Activated CD4-positive, alpha-beta T cell treated with anti-CD3 and anti-CD28 coated beads, Interleukin-2, amount 50 U/mL, for 24 hours (primary cell): ENCODE measurements at places on chromosomes 4 and X.

DNA sequence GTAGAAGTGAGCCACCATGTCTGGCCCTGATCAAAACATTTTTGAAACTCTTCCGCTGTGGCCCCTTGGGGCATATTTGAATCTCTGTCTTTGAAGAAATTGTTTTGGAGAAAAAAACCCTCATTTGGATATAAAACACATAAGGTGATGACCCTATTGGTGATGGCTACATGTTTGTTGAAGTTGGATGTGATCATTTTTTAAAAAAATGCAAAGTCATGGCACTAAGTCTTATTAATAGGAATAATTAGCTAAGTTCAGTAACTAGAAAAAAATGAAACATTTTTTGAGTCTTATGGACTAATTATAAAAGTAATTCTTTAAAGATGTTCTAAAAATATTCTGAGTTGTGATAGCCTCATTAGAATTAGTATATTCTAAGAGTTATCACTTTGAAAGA is 17.9 kb upstream of the BBS7 start:
- no peak for DNase-seq

DNA sequence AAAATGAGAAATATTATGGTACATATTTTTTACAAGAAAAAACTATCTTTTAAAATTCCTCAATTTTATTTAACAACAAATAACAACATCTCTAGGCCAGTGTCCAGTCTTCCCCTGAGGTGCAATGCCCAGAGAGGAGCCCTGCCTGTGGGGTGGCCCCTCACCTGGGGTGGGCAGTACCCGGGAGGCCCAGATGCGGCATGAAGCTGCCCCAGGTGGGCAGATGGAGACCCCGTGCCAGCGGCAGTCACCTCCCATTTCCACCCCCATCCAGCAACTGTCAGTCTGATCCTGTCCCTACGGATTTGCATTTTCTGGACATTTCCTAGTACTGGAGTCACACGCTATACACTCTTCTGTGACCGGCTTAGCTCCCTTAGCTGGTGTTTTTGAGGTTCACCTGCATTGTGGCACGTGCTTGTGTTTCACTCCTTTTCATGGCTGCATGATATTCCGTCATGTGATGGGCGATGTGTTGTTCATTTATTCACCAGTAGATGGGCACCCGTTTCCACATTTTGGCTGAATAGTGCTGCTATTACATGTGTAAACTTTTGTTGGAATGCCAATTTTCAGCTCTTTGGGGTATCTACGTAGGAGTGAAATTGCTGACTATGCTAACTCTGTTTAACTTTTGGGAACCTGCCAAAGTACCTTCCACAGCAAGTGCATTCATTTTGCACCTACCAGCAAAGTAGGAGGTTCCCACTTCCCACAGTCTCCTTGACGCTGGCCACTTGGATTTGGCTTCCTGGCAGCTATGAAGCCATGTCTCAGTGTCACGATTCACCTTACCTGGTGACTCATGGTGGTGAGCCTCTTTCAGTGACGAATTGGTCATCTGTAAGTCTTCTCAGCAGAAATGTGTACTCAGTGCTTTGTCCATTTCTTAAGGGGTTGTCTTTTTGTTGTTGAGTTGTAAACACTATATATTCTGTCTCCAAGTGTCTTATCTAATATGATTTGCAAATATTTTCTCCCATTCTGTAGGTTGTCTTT is 11.7 kb upstream of the MAEA start:
- no peak for DNase-seq

GRCh38 chr4:20317424-20317985 is 65.8 kb downstream of the SLIT2 start:
- DNase-seq, result no peak

- no peak for DNase-seq
Measured at GRCh38 chrX:12951595-12951975, 23.3 kb upstream of the TMSB4X start.

DNA sequence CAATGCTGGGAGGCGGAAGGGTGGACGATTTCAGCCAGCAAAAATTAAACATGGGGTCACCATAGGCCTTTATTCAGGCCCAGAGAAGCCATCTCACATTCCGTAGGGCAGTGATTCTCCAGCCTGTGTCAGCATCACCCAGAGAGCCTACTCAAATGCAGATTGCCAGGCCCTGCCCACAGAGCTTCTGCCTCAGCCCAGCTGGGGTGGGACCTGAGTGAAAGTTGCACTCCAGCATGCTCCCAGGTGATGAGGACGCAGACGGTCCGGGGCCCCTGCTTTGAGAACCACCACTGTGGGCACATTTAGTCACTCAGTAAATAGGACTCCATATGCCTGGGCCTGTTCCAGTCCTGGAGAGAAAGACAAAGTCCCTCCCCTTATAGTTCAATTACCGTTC is 12.4 kb upstream of the C4orf50 start:
- DNase-seq, result no peak

DNA sequence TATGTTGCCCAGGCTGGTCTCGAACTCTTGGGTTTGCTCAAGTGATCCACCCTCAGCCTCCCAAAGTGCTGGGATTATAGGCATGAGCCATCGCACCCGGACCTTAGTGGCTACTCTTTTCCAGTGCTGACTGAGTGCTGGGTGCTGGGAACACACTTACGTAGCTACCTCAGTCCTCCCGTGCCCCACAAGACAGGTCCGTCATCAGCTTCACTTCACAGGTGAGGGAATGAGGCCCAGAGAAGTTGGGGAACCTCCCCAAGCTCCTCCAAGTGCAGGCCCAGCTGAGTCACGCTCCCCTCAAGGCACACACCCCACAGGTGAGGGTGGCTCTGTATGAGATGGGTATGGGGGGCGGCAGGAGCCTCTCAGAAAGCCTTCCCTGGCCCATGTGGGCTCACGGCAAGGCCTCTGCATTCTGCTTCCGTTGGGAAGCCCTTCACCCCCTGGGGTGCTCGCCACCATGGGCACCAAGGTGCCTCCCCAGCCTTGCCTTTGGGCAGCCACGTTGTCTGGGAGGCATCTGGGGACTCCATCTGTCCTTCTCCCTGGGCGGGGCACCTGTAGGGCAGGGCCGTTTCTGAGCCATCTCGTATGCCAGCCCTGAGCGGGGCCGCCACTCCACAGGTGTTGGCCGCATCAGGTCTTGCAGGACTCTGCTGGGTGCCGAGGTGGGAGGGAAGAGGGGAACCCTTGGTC is 28.4 kb downstream of the NSG1 start:
- no peak for DNase-seq

GRCh38 chr4:167435786-167436185 is 201.5 kb upstream of the SPOCK3 start:
- DNase-seq, result no peak

- no peak for DNase-seq
Measured at GRCh38 chr4:66197451-66197850, 527.2 kb upstream of the EPHA5 start.

DNA sequence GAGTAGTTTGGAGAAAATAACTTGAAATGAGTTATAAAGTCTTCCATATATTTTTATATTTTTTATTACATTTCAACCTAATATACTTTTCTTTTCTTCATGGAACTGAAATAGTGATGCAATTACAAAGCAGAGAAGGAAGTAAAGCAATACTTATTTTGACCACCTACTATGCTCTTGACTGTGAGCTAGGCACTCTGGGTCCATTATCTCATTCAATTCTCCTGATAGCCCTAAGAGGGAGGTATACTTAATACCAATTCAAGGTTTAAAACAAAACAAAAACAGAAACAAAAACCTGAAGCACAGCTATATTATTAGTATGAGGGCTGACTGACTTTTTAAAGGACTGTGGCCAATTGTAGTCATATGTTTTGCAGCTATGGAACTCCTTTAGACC is 193.5 kb downstream of the MAD2L1 start:
- no peak for DNase-seq

GRCh38 chr4:128770807-128771206 is 38.7 kb upstream of the JADE1 start:
- no peak for DNase-seq

GRCh38 chr4:151099976-151100417 is 569 bp downstream of the RPS3A start:
- no peak for DNase-seq

DNA sequence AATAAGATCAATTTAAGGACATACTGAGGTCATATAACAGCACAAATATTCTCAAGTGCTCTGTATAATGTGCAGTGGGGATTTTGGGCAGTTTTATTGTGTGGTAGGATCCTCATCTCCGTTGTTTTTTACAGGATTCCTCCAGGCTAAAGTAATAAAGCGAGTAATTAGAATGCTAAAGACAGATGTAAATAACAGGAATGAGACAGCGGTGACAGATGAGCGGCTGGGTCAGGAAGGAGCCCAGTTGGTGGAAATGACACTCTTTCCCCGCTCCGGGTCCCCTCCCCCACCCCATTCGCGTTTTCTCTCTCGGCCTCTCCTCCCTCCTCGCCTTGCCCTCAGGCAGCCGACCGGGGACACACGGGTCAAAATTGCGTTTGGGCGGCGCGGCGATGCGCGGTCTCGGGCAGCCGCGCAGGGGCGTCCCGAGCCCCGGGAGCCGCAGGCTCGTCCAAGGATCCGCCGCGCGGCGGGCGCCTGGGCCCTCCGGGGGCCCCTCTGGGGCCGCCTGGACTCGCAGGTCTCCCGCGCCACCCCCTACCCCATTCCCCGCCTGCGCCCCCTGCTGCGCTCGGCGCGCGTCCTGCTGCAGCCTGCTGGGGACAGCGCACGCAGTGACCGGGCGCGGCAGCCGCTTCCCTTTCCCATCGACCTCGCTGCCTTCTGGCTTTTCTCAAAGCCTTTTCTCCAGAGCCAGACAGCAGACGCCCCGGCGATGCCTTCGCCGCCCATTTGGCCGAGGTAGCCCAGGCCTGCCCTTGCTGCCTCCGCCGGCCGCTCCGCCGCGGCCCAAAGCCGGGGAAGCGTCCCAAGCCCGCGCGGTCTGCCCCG is 16.2 kb downstream of the POU4F2 start:
- DNase-seq, result no peak

- no peak for DNase-seq
Measured at GRCh38 chr4:80144676-80145470, 52.4 kb upstream of the PRDM8 start.

DNA sequence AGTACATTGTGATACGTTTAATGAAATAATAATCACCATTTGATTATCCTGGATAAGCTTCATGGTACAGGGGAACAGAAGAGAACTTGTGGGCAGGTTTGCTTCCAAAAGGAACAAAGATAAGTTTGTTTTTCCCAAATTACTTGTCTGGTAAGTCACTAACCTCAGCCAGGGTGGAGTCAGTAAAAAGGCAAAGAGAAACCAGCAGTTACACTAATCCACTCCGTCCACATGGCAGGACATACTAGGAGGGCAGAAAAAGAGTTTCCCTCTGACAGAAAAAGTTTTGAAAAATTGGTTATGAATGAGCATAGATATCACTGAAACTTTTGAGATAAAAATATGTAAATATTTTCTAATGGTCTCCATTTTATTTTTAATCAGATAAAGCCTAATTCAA is 285.9 kb downstream of the IL15 start:
- DNase-seq, result no peak

DNA sequence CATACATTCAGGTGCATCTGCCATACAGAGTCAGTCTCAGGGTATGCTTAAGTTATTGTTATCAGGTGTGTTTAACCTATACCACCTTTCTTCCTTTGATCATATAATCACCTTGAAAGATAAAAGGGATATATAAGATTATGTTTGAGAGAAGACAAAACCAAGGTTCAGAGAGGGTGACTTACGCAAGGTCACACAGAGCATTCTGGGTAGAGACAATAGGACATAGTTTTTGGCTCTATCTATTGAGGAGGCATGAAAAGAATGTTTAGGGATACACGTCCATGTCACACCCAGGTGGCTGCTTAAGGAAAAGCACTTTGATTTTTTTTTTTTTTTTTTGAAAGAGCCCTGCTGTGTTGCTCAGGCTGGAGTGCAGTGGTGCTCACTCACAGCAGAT is 327.1 kb upstream of the RPS6KA3 start:
- no peak for DNase-seq

DNA sequence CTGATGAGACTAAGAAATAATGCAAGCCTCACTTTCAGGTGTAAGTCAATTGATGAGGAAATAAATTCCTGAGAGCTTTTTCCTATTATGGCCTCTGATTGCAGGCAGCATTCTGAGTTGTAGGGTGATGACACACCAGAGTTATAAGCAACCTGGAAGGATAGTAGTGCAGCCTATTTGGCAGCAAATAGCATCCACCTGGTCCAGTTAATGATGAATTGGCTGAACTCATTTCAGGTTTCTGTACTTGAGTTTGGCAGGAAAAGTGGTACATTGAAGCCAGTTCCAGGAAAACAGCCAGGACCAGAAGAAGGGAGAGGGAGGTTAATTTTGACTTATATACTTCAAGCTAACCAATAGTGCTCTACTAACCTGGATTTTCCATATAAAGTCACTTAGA is 316.8 kb downstream of the NAF1 start:
- no peak for DNase-seq

DNA sequence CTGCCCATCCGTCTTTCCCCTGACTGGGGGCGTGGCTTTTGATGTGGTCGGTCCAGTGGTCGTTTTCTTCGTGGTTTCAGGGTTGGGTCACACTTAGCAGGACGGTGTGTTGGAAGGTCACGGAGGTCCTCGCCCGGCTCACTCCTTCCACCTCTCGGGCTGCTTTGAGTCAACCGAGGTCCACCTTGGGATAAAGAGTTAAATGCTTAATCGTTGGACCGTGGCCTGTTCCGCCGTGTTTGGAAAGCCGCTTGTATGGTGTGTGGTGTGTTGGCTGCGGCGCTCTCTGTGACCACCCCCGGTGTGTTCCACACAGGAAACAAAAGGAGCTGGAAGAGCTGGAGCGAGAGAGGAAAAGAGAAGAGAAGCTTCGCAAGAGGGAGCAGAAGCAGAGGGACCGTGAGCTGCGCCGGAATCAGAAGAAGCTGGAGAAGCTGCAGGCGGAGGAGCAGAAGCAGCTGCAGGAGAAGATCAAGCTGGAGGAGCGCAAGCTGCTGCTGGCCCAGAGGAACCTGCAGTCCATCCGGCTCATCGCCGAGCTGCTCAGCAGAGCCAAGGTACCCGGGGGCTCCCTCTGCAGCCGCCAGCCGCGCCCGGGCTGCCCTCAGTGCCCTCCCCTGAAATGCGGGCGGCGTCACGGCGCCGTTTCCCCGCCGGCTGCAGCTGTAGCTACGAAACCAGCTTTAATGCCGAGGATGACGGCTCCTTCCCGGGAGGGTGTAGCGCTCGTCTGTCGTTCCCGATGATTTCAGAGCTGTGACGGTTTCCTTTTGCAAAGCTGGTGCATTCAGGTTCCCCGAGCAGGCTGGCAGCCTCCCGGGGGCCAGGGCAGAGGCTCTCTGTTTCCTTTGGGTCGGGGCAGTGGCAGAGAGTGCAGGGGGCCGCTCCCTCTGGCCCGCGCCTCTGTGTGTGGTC is 7.7 kb downstream of the AKAP17A start:
- DNase-seq, result no peak

GRCh38 chr4:7539659-7540058 is 104.9 kb upstream of the PSAPL1 start:
- DNase-seq, result peak; percentile 3

DNA sequence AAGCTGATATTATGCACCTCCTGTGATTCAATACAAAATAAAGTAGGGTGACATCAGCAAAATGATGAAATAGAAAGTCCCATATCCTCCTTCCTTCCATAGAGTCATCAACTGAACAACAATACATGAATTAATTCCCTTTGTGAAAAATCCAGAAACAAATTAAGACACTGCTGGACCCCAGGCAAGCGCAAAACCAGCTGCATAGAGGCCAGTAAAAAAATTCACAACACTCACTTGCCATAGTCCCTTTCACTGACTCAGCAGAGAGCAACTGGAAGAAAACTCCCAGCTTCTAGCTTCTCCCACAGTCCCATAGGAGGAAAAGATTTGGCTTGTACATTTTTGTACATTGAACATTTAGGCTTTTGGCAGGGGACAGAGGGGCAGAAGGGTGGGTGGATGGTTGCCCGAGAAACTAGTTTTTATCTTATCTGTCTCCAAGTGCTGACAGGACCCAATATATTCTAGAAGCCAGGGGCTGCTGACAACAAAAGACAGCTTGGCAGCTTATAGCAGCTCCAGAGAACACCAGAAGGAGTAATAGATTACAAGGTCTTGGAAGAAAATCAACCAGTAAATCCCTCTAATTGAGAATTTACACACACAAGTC is 124.6 kb downstream of the NDST3 start:
- no peak for DNase-seq
